Left colon (tissue), 2 donors: ENCODE measurements at places on chromosomes 7 and 10. TPM values are rescaled to one million over a fixed set of nuclear protein-coding genes. Genes with fewer than 3 reads are reported as not detected.

The EGR2 gene
- total RNA-seq, result 1.2 TPM

- DNase-seq, result no peak
Measured at GRCh38 chr10:35511647-35512046, 93.5 kb upstream of the GJD4 start.

DNA sequence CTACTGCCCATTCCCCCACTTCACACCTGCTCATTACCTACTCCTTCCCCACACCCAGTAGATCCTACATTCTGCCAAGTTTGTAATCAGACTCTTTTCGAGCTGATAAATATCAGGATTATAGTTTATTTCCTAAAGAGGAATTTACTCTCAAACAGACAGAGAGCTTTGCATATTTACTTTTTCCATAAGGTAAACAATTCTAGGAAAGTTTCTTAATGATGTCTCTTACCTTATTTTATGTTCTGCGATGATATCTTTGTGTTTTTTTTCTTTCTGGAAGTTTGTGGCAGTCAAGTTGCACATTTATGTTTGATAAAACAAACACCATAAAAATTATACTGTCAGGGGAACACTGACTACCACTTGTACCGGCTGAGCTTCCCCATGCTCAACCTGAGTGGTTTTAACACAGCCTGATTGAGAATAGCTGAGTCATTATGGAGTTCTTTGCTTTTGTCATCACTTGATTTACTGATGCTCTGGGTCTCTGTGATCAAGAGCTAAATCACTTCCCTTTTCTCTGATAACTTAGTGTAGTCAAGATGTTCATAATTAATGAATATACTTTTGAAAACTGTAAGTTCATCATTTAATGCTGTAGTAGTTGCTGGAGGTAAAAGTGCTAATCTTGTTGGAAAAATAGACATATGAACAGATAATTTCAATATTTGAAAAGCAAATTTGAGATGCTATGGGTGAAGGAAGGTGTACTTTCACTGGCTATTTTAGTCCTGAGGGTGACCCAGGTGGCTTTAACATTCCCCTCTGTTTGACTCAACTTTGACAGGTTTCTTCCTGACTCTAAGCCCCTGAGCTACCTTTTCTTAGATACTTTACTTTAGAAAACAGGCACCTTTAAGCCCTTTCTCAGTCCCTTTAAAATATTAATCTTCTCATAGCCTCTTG, 1034.5 kb upstream of the LRRTM3 start:
- DNase-seq, result no peak

GRCh38 chr10:80509403-80510161, 28.1 kb upstream of the SH2D4B start:
- no peak for DNase-seq

GRCh38 chr10:44369854-44370253, 15.0 kb downstream of the CXCL12 start:
- DNase-seq, result no peak
